NCI-H526 (cell line): ENCODE measurements at places on chromosomes 5 and 9.

GRCh38 chr5:67021031-67021430 is 175.6 kb downstream of the CD180 start:
- DNase-seq: no peak

DNA sequence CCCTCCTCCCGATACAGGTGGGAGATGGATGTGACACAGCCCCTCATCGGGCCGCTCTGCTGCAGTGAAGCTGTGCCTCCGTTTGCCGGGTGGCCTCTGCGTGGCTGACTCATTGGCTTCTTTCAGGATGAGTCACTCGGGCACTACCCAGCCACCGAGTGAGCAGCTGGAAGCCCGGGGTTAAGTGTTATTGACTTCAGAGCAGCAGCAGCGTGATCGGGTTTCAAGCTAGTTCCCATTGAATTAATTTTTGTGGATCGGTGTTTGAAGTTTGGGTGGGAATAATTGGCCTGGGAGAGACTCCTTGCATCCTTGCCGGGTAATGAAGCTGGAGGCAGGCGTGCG is 266.4 kb upstream of the IRX4 start:
- no peak for DNase-seq

- no peak for DNase-seq
Observed at GRCh38 chr5:129958581-129958980, 54.3 kb downstream of the CHSY3 start.

DNA sequence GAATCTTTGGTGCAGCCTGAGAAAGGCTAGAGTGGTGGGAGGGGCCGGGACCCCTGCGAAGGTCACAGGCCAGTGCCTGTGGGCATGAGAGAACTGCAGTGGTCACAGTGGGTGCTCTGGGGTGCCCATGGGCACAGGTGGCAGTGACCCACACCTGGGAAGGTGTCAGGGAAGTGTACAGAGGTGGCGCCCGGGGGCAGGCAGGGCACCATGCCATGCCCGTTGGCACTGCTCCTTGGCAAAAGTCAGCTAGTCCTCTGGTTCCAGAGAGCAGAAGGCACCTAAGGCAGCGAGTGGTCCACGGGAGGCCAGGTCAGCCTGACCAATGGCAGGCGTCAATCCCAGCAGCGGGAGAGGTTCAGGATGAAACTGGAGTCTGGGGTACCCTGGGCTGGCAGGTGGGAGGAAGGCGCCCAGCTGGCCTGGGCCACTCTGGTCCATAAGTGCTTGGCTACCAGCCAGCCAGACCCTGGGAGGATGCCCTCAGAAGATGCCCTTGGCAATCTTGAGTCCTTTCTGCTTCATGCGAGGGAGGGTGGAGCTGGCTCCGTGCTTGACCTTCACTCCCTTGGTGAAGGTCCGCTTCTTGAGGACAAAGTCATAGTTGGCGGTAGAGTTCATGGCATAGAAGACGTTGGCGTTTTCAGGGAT is 22.8 kb downstream of the RALGDS start:
- DNase-seq: no peak

GRCh38 chr9:133275105-133276000 is at the start of gene ABO:
TSS of gene ABO (minus strand) at chr9:133275201.
- no peak for DNase-seq

DNA sequence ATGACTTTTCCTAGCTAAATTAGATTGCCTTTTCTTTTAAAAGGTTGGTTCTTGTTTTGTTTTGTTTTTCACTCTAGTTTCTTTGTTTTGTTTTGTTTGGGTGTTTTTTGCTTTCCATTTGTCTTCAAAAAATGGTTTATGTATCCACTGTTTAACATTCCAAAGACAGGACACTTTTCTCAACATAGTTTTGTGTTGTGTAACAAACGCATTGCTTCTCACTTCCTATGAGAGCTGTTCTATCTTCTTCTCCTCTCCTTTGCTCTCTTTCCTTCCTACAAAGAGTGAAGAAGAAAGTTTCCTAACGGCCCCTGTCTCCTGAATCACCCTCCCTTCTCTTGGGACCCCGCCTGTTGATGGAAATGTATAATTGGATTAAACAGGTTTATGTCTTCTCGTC is 539.7 kb downstream of the ACTL7B start:
- no peak for DNase-seq

GRCh38 chr5:126480824-126481223 is 57.6 kb downstream of the GRAMD2B start:
- no peak for DNase-seq

GRCh38 chr5:2205596-2206226 is 323.0 kb upstream of the IRX4 start:
- DNase-seq: no peak

DNA sequence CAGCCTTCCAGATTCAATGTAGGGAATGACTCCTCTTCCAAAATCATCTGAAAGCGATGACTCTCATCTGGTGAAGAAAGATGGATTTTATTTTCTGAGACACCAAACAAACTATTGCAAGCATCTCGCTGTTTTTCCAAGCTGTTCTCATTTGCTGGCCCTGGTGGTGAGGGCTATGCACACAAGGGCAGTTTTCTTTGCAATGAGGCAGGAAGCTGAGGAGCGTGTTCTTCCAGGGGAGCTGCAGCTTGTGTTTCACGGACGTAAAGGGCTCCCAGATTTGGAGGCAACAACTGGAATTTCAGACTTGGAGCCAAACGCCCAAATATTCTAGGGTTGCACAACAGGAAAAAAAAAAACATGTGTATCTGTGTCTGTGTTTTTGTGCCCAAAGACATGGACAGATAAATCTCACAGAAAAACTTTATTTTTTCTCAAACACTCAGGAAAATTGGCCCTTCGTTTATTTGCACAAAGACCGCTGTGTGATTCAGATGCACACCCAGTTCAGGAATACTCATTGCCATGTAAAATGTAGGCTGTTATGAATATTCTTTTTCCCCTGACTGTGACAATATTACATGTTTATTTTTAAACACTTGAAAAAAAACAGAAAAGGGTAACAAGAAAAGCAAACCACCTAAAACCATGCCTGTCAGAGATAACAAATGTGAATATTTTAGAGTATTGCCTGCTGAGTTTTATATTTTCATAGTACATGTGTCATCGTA is 151.3 kb downstream of the GAS1 start:
- no peak for DNase-seq

- no peak for DNase-seq
Observed at GRCh38 chr9:135827866-135828580, 79.3 kb downstream of the CAMSAP1 start.

DNA sequence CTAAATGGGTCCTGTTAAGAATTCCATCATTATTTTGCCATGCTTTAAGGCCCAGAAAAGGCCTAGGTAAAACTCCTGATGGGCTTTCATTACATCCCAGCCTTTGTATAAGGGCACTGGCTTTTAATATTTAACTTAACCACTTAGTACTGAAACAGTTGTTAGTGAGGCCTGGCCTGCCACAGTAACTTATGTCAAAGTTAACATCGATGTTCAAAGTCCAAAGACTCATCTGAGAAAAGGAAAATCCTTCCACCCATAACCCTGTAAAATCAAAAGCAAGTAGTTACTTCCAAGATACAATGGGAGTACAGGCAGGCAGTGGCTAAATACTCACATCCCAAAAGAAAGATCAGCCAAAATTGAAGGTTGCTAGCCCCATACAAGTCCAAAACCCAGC is 15.0 kb upstream of the UGT3A1 start:
- DNase-seq: no peak

DNA sequence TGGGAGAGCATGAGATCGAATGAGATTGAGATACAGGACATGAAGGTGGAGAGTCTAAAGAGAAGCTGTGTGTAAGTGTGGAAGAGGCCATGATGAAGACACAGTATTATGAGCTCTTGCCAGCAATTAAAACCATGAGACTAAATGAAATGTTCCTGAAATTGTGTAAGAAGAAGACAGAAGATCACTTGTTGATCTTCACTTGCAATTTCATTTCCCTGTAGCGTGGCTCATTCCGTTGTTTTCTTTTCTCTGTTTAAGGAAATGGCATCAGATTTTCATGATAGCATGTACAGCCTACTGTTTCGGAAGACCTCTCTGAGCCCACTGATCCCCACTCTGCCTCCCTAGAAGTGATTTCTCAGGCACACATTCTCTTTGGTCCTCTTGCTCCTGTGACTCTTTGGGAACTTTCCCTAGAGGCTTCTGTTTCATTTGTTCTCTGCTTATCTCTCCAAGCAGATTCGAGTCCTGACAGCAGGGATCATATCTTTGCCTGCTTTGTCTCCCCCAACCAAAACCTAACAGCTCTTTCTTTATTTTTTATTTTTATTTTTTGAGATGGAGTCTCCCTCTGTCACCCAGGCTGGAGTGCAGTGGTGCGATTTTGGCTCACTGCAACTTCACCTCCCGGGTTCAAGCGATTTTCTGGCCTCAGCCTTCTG is 16.8 kb downstream of the PIP5K1B start:
- no peak for DNase-seq

DNA sequence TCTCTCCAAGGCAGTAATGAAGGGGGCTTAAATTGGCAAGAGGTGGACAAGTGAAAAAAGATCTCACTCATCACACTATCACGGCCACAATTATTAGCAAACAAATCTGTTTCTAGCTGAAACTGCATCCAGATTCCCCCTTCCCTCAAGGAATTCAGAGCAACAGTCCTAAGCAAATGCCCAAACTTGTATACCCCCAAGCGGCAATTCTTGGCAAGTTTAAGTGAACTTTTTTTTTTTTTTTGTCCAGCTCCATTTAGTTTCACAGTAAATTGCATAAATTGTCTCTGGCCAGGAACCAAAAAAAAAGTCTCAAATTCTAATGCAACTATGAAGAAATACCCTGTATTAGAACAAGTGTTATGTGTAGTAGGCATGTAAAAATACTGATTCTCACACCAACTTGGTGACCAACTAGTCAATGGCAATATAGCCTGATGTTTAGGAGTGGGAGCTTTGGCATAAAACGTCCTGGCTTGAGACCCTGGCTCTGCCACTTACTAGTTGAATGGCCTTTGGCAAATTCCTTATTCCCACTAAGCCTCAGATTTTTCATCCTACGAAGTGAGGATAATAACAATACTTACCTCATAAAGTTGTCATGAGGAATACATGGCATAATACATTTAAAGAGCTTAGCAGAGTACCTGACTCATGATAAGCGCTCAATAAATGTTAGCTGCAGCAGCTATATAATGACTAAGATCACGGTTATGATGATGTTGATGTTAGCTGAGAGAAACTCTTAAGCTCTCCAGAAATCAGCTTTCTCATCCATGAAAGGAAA is 193.2 kb downstream of the ADAMTSL1 start:
- DNase-seq: no peak

- no peak for DNase-seq
Observed at GRCh38 chr5:179313849-179314521, 31.3 kb downstream of the ADAMTS2 start.

GRCh38 chr9:103941104-103941503 is 153.0 kb upstream of the SMC2 start:
- no peak for DNase-seq

DNA sequence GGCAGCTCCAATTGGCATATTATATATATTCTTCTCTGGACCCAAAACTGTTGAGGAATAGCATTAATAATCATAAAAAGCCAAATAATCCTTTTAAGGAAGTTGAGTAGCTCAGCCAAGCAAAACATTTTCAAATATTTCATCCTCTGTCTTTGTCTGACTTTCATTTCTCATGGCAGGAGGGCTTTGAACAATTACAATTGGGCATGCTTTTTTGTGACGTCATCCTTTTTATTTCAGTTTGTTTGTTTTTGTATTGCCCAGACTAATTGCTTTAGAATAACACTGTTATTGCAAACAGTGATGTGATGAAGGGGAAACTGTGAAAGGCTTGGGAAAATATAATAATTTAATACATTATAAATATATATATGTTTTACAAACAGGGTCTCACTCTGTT is 65.2 kb upstream of the MAP1B start:
- DNase-seq: no peak

- no peak for DNase-seq
Observed at GRCh38 chr5:15717001-15717400, 217.0 kb downstream of the FBXL7 start.

DNA sequence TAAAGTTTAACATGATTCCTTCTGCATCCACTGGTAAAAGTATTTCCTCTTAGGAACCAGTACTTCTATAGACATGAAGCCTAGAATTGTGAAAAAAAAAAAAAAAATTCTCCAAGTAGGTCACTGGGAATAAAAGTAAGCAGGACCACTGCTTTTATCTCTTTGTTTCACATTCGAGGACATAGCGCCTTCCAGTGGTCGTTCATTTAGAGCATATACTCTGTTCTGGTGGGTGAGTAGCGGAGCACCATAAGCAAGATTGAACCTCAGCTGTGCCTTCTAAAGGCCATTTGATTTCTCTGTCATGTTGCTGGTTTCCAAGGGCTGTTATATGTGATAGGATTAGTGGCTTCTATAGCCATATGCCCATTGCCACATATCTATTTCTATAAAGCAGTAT is 393.1 kb downstream of the TMEM232 start:
- DNase-seq: peak; percentile 46

DNA sequence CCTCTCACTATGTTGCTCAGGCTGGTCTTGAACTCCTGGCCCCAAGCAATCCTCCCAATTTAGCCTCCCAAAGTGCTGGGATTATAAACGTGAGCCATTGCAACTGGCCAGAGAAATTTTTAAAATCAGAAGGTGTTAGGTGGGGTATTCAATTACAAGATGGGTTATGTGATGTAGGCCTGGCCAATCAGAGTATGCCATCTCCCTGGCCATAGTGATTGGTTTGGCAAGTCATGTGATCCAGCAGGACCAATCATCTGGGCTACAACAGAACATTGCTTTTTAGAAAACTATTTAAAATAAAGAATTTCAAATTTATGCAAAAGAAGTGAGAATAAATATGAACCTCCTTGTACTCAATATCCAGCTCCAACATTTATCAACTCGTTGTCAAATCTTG is 22.4 kb downstream of the NMRK1 start:
- no peak for DNase-seq
